ENCODE measurements at places on chromosomes 5 and 9.

DNA sequence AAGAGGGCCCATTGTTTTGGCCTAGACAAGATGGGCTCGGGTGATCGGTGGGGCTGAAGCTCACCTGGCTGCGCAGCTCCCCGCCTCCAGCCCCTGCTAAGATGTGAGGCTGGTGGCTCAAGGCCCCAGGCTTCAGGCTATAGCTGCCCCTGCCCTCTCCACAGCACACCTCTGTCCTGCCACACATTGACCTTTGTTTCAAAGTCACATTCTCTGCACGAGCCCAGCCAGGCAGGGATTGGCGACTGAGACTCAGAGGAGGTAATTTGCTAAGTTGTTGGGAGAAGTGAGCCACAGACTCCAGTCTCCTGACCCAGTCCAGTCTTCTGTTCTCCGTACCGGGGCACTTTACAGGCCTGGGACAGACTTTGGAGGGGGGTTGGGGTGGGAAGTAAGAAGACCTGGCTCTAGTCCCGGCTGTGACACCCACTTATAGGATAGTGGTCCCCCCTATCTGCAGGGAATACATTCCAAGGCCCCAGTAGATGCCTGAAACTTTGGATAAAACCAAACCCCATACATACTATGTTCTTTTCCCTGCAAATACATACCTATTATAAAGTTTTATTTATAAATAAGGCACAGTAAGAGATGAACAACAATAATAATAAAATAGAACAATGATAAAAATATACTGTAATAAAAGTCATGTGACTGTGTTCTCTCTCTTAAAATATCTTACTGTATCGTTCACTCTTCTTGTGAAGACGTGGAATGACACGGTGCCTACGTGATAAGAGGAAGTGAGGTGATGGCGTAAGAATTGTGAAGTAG, 13.3 kb downstream of the PDGFRB start:
- no peak for DNase-seq

- no peak for DNase-seq
These were observed 150.6 kb upstream of the EDIL3 start for GRCh38 chr5:84535281-84535680.

DNA sequence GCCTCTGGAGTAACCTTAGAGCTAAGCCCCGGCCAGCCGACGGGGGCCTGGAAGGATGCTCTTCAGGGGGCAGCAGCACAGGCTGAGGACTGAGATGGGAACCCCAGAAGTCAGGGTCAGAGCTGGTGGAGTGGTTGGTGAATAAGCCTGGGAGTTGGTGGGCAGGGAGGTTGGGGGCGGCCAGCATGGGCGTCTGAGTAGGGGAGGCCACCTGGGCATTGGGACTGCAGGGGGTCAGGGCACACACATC, 14.4 kb downstream of the NINJ1 start:
- DNase-seq, result no peak

DNA sequence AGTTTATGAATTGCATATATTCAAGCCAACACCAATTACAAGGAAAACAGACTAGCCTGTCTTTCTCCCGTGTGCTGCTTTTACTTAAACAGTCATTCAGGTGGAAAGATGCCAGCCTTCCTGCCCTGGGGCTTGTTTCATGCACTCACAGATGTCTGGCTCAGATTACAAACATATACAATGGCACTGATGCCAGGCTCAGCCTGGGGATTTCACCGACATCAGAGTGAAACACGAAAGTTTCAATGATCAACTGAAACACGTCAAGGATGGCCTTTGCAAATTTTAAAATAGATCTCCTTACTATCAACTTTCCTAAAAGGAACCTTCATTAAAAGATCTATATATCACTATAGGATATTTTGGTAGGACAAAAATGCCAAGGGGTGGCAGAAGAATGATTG, 1576.5 kb downstream of the EFNA5 start:
- DNase-seq, result no peak

DNA sequence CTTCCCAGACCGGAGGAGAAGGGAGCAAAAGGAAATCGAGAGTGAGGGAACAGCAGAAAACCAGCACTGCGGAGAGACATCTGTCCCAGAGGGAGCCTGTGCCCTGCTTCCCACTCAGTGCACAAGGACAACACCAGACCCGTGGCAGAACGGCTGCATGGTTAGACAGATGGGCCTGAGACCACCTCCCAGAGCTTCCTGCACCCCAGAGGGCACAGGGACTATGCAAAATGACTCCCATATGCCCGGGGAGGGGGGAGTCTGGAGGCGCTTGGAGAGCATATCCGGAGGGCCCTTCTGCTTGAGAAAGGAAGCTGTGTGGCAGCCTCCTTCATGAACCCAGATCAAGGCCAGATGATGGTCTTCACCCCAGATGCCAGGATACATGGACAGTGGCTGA, 26.6 kb downstream of the TLX3 start:
- DNase-seq, result no peak

- DNase-seq, result no peak
These were observed 104.7 kb upstream of the SLC12A2 start for GRCh38 chr5:127978738-127979300.

DNA sequence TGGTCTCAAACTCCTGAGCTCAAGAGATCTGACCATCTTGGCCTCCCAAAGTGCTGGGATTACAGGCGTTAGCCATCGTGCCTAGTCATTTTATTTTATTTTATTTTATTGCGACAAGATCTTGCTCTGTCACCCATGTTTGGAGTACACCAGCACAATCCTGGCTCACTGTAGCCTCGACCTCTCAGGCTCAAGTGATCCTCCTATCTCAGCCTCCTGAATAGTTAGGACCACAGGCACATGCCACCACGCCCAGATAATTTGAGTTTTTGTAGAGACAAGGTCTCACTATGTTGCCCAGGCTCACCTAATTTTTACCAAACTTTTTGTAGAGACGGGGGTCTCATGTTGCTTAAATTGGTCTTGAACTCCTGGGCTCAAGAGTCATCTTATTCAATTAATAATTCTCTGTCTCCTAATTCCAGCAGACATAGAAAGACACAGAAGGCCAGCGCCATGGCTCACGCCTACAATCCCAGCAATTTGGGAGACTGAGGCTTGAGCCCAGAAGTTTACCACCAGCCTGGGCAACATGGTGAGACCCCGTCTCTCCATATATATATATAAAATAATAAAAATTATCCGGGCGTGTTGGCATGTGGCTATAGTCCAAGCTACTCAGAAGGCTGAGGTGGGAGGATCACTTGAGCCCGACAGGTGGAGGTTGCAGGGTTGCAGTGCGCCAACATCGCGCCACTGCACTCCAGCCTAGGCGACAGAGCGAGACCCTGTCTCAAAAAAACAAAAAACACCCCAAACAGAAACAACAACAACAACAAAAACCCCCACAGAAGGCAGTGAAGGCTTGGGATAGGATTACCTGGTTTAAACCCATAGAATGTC, 1.0 kb upstream of the UBAP1 start:
- DNase-seq, result no peak

- DNase-seq, result no peak
These were observed 41.3 kb upstream of the ROPN1L start for GRCh38 chr5:10400411-10400810.

- DNase-seq, result no peak
These were observed 592.9 kb upstream of the C9orf72 start for GRCh38 chr9:28166179-28166578.

- no peak for DNase-seq
These were observed 560.0 kb downstream of the BRINP1 start for GRCh38 chr9:118809160-118809625.

- DNase-seq, result no peak
These were observed 102.0 kb downstream of the KLHL3 start for GRCh38 chr5:137633896-137634295.

DNA sequence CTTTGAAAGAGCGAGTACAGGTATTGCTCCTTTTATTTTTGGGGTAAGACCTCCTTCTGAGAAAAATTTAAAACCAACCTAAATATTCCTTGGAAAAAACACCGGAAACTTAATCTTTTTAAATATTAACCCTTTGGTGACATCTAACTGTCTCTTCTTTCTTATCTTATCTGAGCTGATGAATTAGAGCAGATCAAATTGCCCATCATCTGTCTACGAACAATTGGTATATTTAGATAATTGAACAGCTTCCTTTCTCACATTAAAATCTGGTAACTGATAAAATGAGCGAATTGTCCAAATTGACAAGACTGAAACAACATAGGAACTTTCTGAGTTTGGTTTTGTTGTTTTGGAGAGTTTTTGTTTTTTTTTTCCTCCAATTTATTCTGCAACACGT, 2.0 kb downstream of the ISL1 start:
- DNase-seq, result no peak

GRCh38 chr9:112316258-112316943, 17.0 kb downstream of the PTBP3 start:
- DNase-seq, result no peak

GRCh38 chr9:126806336-126806735, 1.5 kb downstream of the ZBTB43 start:
- no peak for DNase-seq

DNA sequence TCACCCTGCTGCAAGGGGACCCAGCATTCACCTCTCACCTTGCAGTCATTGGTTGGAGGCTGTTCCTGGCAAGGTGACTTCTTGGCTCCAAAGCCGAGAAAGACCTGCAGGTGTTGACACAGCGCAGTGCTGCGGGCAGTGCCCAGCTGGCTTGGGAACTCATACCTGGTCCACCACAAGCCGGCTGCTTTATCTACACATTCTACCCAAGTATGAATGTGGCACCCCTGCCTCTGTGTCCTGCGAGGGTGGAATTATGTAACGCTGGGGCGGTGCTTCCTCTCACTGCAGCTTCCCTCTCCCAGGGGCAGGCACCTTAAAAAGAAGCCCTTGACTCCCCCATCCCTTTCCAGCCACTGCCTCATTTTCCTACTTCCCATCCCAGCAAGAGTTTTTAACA, 2.5 kb upstream of the ZMYND19 start:
- no peak for DNase-seq

Data from activated CD4-positive, alpha-beta T cell treated with anti-CD3 and anti-CD28 coated beads, Interleukin-2, amount 50 U/mL, for 48 hours (primary cell).